Activated CD8-positive, alpha-beta memory T cell treated with anti-CD3 and anti-CD28 coated beads, Interleukin-2, amount 50 U/mL, for 4 hours (primary cell): ENCODE measurements at places on chromosomes 7 and 10.

- DNase-seq, result no peak
Measured at GRCh38 chr10:51638737-51639136, 60.7 kb downstream of the CSTF2T start.

GRCh38 chr10:1516492-1517165 is 220.7 kb downstream of the ADARB2 start:
- no peak for DNase-seq

DNA sequence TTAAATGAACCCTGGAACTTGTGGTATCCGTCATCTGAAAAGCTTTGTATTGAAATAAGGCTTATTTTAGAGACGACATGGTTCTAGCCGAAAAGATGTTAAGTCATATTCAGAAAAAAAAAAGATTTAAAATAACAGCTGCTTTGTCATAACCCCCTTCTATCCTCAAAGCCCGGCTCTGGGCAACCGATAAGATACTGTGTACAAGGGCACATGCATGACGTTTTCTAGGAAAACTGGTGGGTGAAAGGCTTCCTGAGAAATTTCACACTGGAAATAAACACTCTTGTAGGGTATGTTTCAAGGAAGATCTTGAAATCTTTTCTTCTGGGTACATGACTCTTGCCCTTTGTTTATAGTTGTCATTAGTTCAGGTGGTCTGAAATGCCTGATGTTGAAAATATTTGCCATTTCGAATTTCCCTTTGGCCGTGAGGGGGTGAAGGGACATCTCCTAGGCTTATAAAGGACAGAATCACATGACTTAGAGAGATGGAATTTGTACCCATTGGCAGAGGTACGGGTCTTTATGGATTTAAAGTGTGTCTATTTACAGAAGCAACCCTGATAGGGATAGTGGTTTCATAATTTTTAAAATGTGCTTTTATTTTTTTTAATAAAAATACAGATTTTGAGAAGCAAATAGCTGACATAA is 232.5 kb downstream of the PTEN start:
- no peak for DNase-seq

DNA sequence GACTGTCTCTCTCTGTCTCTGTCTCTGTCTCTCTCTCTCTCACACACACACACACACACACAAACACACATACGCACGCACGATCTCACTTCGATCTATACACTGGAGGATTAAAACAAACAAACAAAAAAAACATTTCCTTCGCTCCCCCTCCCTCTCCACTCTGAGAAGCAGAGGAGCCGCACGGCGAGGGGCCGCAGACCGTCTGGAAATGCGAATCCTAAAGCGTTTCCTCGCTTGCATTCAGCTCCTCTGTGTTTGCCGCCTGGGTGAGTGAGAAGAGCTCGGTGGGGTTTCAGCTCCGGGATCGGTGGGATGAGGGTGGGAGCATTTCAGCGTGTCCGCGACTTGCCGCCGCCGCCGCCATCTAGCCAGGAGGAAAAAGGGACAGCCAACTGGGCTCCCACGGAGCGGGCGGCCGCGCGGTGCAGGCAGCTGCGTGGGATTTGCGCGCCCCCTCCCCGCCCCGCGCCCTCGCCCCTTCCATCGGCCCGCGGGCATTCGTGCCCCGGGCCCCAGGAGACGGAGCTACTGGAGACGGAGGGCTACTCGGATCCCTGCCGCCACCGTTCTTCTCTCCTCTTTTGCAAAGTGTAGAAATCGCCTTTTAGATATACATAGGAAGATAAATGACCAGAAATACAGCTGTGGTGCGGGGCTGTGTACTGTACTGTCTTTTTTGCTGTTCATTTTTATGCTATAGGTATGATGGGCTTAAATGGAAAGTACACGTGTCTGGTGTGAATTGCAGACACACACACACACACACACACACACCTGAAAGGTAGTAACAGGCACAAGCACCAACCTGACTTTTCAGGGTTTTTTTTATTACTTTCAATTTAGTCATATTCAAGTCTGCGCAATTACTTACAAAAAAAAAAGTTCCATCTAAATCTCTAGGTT is 581 bp downstream of the PTPRZ1 start:
- no peak for DNase-seq

DNA sequence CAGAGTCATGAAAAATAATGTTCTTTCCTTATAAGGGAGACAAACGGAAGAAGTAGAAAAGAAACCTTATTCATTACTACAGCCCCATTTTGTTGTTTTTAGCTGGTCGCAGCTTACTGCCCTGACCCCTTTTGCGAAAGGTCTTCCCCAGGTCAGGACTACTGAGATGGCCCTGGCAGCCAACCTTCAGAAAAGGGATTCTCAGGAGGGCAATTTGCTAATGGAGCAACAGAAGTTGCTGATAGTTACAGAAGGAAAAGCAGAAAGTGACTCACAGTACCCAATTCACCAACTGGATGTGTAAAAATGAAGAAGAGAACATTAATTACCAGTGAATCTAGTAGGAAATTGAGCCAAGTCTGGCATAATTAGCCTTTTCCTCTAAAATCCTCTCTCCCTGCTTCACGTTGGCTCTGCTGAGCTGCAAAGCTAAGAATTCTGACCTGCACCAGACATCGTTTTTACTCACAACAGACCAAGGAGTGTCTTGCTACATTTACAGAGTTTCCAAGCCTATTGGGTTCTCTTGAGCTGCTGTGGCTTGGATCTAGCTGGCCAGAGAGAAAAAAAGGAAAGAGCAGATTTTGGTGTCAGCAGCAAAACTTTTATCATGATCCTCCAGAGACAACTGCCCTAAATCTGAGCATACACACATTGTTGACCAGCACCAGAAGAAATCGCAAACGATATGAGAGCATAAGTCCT is 499.9 kb upstream of the FZD8 start:
- DNase-seq, result no peak

- no peak for DNase-seq
Measured at GRCh38 chr7:107036535-107036934, 8.0 kb upstream of the PRKAR2B start.

DNA sequence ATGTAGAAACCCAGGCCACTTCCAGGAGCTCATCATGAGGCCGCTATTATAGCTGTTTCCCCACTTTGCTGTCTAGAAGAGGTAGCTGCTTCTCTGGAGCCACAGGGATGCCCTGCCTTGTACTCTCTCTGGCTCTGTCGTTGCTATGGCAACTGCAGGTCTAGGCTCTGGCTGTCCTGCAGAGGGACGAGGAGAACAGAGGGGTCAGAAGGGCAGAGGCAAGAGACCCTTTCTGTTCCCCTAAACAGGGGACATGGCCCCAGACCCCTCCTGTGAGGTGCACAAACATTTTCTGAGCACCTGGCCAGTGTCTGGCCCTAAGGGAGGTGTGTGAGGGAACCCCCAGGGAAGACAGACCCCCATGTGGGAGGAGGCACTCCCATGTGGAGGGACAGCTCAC is 31.4 kb downstream of the ITPRIP start:
- no peak for DNase-seq

DNA sequence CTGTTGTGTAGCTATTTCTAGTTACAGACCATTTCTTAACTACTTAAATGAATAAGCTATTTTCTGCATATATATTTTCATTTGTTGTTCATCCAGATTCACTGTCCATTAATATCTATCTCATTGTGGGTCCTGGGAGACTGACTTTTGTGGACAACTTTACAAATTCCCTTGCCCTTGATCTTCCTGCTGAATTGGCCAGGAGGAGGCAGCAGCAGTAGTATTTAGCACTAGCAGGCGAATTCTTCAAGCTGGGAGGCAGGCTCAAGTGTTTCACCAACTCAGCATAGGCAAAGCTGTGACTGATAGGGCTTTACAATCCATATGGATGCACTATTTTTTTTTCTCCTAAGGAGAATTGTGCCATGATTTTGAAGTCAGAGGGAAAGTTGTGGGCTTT is 461.0 kb upstream of the NRG3 start:
- DNase-seq, result no peak

DNA sequence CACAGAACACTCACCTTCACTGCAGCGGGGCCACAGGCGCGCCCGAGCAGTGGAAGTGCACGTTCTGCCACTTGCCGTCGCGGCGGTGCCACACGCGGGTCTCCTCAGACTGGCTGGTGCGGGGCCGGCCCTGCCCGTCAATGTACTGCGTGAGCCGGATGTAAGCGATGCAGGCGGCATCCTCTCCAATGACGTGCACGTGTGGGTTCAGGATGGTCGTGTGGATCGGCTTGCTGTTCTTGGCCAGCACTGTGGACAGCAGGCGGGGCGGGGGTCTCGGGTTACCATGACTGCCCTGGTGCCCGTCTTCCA is 19.2 kb downstream of the YKT6 start:
- no peak for DNase-seq

GRCh38 chr7:25753837-25754236 is 398.2 kb upstream of the NFE2L3 start:
- no peak for DNase-seq

GRCh38 chr10:74875966-74876365 is 49.6 kb downstream of the KAT6B start:
- DNase-seq, result no peak

GRCh38 chr10:27391916-27392315 is 112.2 kb upstream of the RAB18 start:
- no peak for DNase-seq

GRCh38 chr7:73866446-73866767 is 5.4 kb downstream of the TMEM270 start:
- no peak for DNase-seq

GRCh38 chr10:11593612-11594011 is 17.8 kb downstream of the USP6NL start:
- DNase-seq, result no peak

- DNase-seq, result no peak
Measured at GRCh38 chr7:3980300-3980643, 679.2 kb downstream of the SDK1 start.
